Activated naive CD4-positive, alpha-beta T cell treated with Interleukin-2 at 50 U/mL for 16 hours (primary cell): ENCODE measurements at places on chromosomes 1 and 21.

DNA sequence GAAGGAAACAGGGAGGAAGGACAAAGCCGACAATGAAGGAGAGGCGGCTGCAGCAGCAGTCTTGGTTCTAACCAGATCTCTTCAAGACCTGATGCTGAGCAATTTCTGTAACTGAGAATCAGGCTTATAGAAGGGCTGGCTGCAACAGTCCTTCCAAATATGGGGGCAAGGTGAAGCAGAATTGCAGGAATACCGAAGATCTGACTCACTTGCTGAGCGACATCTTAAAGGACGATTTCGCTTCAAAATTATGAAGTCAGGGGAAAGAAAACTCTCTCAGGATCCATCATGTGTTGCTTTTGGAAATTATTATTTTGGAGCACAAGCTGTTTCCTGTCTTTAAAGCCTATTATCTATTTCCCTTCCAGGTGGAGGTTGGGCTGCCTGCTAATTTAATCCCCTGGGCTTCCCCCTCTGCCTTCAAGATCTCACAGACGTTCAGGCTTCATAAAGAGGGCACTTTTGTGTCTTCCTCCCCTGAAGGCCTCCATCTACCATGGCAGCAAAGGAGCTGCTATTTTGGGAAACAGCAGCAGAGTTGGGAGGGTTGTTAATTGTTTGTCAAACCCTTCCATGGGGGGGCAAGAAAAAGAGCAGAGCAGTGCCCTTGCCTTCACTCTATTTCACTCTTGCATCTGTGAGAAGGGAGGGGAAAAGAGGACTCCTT is 10.8 kb upstream of the IER5 start:
- no peak for DNase-seq

DNA sequence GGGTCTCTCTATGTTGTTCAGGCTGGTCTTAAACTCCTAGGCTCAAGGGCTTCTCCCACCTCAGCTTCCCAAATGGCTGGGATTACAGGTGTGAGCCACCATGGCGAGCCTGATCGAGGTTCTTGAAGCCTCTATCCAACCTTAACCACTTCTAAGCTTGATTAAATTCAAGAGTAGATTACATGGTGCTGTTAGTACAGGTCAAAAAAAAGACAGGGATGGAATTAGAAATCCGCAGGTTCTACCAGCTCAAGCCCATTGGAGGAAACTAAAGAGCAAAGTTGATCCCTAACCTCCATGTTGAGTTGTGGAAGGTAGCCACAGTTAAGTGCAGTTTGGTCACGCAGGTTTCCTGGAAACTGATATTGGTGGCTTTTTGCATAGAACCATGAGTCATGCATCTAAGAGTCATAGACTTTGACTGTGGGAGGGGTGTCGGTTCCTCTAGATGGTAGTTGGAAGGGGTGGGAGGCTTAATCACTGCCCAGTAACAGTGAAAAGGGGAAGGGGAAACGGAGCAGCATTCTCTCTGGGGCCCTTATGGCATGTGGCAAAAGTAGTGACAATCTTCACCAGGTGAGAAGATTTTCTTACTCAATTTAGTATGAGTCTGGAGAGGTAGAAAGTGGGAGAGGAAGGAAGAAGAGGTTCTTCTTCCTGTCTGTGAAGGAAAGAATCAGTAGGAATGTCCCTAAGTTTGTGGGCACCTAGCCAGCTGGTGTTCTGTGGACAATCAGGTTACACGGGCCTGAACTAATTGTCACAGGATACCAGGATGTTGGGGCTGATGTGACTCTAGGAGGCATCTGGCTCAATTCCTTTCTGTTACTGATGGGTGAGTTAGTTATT is 7.0 kb downstream of the CD53 start:
- DNase-seq, result peak; percentile 69

DNA sequence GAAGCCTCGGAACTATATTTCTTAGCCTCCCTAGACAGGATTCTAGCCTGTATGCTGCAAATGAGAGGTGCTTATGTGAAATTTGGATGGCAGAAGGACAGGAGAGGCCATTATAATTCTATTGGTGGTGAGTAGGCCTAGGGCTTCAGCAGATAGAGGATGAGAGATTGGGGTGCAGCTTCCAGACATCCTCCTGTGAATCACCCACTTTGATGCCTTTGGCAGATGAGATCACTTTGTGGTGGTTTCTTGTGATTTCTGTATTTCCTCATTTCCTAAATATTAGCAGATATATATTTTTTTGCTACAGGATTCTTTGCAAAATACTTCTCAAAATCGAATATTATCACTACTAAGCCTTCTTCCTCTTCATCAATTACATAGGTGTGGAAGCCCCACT is 37.3 kb downstream of the MFSD2A start:
- no peak for DNase-seq

DNA sequence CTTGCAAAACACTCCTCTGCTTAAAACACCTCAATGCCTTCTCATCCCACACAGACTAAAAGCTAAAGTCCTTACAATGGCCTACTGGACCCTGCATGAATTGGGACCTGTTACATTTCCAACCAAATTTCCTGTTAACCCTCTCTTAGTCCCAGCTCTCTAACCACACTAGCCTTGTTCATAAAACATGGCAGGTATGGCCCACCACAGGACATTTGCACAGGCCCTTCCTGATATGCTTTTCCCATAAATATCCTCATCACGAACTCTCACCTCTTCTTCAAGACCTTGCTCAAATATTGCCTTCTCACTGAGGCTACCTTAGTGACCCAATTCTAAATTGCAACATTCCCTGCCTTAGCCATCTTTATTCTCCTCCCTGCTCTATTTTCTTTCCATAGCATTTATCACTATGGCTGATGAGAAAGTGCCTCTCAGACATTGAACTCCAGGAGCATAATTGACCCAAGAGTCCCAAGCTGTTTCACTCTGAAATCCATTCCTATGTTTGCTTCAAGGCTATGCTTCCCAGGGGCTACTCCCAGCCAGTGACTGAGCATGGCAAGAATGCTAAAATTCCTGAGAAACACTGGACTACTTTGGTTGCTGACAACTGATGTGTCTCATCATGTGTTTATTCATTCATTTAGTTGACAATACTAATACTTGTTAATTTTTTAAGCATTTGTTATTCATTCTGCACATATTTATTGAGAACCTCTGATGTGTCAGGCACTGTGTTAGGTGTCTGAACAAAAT is 2.7 kb upstream of the PALMD start:
- DNase-seq, result no peak

GRCh38 chr1:165679282-165680036 is 18.9 kb downstream of the ALDH9A1 start:
- DNase-seq, result no peak

DNA sequence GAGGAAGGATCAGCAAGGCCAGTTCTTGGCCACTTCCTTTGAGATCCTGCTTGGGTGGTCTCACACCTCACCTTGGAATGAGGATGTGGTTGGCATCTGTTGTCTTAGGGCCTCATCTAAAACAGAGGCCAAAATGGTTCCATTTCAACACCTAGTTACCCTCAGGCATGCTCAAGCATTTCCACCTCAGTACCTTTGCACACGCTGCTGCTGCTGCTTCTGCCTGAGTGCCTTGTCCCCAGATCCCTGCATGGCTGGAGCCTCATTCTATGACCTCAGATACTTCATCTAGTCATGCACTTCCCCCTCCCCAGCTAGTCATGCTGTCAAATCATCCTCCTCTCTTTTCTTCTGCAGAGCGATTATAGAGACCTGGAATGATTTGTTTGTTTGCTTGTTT is 86.8 kb downstream of the ACTL8 start:
- DNase-seq, result no peak

- no peak for DNase-seq
Measured at GRCh38 chr1:6275826-6276782, 15.2 kb upstream of the GPR153 start.

- no peak for DNase-seq
Measured at GRCh38 chr1:46485564-46486431, 3.8 kb upstream of the DMBX1 start.

DNA sequence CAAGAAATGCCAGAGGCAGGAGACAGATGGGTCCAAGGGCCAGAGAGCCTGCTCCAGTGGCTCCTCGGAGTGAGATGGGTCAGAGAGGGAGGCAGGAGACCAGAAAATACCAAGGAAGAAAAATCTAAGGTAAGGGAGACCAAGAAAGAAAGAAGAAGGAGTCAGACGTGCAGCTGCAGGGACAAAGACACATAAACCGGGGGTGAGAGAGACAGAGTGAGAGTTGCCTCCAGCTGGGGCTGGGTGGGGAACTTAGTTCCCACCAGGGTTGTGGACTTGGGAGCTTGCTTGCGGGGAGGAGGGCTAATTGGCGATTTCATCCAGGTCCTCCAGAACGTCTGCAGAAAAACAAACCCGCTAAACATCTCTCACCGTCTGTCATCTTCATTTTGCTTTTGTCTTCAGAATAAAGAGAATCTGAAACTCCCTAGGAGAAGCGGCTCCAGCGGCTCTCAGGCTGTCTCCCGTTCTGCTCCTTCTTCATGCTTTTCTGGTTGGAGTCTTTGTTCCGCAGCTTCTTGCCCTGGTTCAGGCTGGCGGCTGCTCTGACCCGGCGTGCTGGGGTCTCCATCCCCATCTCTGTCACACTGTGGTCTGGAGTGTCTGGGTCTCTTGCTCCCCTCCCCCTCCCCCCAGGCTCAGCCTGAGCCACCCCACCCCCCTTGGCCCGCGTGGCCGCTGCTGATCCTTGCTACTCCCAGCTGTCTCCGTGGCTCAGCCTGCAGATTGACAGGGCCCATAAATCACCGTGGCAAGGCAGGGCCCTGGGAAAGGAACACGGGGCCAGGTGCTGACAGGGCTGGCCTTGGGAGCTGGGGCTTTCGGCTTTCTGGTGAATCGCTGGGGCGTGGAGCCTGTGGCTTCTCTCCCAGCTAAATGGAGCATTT is 66.6 kb downstream of the UBIAD1 start:
- DNase-seq, result no peak

DNA sequence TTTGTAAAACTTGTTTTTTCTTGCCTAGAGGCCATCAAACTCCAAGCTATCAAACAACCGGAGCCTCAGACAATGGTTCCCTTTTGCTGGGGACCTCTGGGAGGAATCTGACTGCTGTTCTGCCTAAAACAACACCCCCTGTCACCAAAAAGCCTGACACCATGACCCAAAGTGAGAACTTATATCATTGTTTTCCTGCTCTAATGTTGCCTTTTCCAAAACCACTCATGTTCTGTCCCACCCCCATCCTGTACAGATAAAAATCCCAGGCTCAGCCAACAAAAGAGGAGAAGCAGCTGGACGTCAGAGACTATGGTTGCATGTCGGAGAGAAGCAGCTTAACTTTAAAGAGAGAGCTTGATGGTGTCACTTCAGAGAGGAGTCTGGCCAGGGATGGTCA is 327.2 kb upstream of the CXADR start:
- DNase-seq, result no peak

DNA sequence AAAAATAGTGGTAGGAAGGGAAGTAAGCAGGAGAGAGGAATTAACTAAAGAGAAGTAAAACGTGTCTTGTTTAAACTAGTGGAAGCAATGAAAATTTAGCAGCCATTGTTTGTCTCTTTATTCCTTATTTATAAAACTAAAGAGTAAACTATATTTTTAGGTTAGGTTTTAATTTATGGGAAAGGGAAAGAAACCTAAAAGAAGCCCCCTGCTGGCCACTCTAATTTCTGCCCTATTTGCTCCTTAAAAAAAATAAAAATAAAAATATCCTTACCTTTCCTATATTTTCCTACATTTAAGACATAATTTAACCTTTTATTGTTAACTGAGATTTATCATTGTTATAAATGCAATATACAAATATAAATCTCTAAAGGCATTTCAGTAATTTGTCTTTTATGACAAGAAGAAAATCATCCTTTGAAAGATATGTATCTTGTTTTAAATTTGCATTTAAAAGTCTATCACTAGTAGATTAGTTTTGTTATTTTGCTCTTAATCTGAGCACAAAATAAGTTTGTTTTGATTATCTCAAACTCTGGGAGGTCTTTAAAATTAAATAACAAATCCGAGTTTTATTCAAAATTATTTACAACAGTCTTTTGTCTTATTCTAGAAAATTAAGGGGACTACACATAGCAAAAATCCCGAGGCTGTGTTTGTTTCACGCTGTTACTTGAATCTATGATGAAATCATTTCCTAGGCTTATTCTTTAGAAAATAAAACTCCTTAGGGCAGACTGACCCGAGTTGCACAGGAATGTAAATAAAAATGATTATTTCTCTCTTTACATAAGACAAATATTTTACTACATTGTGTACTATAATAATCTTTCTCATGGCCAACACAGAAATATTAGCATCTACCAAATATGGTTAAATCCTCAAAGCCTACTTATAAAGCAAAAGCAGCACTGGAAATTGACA is 201.7 kb downstream of the NRIP1 start:
- no peak for DNase-seq

DNA sequence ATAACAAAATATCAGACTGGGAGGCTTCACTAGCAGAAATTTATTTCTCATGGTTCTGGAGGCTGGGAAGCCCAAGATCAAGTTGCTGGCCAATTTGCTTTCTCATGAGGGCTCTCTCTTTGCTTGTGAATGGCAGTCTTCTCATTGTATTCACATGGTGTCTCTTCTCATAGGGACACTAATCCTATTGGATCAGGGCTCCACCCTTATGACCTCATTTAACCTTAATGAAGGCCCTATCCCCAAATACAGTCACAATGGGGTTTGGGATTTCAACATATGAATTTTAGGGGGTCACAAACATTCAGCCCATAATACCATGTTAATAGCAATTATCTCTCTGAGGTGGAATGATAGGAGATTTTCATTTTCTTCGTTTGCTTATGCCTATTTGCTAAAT is 25.3 kb downstream of the TCEA3 start:
- DNase-seq, result no peak

GRCh38 chr1:201377611-201378092 is at the start of gene TNNT2:
Gene TNNT2, minus strand, starts transcription at chr1:201377680. Its CDS starts 4,426 bp downstream, at chr1:201373254.
- no peak for DNase-seq

DNA sequence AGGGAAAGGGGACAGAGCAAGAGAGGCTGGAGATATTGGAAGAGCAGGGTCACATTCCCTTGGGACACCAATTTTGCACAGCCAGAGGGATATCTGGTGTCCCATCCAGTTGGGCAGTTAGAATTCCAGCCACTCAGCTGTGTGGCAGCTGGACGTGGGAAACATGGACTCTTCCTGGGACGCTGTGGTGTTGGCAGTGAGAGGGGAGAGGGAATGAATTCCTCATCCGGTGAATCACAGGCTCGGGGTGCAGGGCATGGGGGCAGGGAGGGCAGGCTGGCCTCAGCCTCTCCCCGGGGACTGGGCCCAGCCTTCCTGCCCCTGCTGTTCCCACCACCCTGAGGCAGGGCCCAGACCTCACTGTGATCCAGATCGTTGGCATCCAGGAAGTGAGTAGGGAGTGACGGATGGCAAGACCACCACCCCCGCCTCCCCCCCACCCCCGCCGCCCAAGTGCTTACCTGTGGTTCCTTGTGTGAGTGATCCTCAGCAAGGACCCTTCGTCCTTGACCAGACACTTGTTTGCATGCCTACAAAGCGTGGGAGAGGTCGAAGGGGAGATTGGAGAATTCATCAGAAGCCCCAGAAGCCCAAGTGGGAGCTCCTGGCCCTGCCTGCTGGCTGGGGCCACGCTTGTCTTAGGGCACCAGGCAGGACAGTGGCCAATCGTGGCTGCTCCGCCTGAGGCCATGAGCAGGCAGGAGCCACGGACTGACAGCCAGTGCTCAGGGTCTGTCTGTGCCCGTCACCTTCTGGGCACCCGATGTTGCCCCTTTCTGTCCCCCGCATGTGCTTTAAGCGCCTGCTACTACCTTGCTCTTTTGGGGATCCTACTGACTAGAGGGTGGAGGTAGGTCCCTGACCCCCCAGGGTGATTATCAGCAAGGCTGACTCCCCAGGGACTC is 8.7 kb downstream of the WNT3A start:
- DNase-seq, result no peak

- no peak for DNase-seq
Measured at GRCh38 chr1:29912425-29912824, 676.1 kb downstream of the PTPRU start.

- peak; percentile 34 for DNase-seq
Measured at GRCh38 chr21:45404730-45405270, at the start of gene COL18A1. Gene COL18A1, plus strand, starts transcription at chr21:45405165. Its CDS starts 66 bp downstream, at chr21:45405231.

- DNase-seq, result no peak
Measured at GRCh38 chr1:92277105-92277723, 21.6 kb downstream of the GLMN start.
